ENCODE measurements at places on chromosomes 3 and 15.

- no peak for DNase-seq
These were observed 119.4 kb downstream of the IGF1R start for GRCh38 chr15:98767692-98768091.

- no peak for DNase-seq
These were observed 19.9 kb downstream of the KLF13 start for GRCh38 chr15:31346367-31347066.

- DNase-seq: no peak
These were observed 121.0 kb upstream of the CDIN1 start for GRCh38 chr15:36458411-36458810.

DNA sequence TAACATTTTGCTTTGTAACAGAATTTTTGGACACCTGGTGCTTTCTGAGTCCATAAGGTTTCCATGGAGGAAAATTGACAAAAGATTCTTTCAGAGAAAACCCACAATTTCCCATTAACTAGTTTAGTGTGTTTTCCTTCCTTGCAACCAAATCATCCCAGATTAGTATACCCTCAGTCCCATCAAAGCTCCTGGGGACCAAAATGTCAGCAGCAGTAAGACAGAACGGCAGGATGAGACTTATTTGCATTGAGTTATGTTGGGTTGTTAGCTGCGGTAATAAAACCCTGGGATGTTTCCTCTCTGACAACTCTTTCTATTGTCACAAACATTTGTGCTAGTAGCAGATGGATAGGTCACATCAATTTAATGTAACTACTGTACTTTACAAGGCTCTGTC is 32.4 kb upstream of the VPS33B start:
- no peak for DNase-seq

DNA sequence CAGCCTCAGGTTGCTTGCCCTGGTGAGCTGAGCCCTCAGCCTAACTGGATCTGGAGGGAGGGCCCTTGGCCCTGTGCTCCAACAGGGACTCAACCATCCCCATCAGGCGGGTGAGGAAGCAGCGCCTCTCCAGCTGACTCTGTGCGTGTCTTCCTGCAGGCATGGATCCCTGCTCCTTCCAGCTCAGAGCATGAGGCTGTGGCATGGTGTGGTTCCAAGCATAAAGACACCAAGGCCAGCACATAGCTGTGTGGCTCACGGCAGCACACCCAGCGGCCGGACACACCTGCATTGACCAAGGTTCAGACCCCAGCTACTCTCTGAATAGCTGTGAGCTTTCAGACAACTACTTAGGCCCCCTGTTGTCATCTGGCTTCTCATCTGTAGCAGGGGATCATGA is 131.0 kb upstream of the PLXNA1 start:
- DNase-seq: no peak

GRCh38 chr15:55319537-55320237 is 665 bp downstream of the PIGB start:
- peak; percentile 15 for DNase-seq

- no peak for DNase-seq
These were observed 57.5 kb downstream of the HMCES start for GRCh38 chr3:129336093-129336706.

DNA sequence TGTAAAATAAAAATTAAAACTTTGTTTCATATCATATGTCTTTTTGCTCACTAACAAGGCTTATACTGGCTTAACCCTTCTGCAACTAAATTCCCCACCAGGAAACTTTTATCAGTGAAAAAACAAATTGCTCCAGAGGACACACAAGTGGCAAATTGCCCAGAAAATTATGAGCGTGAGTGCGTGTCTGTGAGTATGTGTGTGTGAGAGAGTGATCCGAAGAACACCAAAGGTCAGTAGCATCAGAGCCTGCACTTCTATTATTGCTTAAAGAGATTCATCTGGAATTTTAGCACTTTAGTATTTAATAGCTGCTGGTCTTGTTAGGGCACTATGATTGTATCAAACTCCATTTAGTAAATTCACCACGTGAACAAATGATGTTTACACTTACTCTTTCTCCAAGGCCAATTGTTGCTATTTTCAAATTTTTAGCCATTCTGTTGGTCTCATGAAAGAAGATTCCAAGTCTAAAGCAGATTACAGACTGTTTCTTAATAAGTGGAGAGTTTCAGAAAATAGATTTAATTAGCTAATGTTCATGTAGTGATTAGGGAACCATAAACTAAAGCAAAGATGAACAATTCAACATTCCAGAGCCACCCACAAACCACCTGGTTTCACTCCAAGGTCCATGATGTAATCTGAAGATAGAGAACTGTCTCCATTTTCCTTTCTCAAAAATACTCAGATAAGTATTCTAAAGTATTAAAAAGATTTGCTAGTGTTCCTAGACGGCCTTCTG is 91.1 kb upstream of the IL12A start:
- DNase-seq: no peak

GRCh38 chr15:71549091-71549490 is 261.3 kb upstream of the NR2E3 start:
- no peak for DNase-seq

DNA sequence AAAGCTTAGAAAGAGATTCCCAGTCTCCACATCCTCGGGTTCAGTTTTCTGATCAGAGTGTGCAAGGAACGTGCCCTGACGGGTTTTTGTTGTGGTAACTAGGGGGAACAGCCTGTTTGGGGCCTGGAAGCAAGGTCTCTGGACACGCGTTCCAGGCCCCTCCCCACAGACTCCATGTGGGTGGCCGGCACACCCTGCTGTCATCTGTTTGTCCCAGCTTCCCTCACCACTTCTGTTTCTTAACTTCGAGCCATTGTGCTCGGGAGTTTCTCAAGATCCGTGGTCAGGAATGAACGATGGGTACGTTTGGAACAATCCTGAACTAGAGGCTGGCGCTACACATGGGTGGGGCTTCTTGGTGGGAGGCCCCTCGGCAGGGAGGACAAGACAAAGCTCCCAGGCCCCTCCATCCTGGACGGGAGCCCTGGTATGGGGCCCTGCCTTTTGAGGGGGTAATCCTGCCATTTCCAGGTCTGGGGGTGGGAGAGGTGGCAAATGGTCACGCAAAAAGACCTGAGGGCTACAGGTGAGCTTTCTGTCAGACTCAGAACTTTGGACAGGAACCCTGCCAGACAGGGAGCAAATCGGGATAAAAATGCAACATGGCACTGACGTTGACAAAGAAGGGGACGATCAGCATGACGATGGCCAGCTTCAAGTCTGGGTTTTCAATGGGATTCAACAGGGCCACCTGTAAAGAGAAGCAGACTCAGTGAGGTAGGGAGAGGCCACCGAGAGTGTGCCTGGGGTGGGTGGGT is 8.5 kb upstream of the MUSTN1 start:
- DNase-seq: no peak

DNA sequence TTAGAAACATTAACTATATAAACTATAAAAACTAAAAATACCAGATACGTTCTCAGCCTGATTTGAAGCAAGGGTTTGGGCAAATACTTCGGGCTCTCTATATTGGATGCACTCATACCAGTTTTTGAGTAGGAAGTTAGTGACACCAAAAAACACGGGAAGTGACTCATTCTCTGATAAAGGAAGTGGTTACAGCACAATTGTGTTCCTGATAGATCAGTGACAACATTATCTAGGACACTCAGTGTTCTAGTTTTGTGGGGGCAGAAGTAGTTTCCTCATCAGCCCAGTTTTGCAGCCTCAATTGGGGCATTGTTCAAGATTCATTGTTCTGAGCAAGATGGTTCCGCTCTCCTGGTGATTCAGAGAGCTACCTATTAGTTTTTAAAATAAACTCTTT is 469.6 kb upstream of the DPPA4 start:
- peak; percentile 1 for DNase-seq

GRCh38 chr15:38238311-38238710 is 14.3 kb upstream of the SPRED1 start:
- no peak for DNase-seq

DNA sequence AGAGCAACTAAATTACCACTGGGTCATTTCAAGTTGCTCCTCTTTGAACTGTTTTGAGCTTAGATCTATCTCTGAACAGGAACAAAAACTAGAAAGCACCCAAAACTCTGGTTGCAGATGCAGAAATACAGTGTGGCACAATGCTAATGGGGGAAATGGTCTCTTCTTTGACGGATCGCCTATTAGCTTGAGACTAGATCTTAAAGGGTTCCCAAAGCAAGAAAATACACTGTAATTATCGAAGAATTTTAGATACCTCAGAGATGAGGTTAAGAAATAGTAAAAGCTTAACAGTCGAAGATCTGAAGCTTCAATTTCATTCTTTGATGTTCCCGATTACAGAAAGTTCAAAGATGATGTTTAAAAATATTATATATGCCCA is 818 bp downstream of the PPP1R2 start:
- no peak for DNase-seq

GRCh38 chr3:181847276-181847675 is 135.6 kb downstream of the SOX2 start:
- no peak for DNase-seq

DNA sequence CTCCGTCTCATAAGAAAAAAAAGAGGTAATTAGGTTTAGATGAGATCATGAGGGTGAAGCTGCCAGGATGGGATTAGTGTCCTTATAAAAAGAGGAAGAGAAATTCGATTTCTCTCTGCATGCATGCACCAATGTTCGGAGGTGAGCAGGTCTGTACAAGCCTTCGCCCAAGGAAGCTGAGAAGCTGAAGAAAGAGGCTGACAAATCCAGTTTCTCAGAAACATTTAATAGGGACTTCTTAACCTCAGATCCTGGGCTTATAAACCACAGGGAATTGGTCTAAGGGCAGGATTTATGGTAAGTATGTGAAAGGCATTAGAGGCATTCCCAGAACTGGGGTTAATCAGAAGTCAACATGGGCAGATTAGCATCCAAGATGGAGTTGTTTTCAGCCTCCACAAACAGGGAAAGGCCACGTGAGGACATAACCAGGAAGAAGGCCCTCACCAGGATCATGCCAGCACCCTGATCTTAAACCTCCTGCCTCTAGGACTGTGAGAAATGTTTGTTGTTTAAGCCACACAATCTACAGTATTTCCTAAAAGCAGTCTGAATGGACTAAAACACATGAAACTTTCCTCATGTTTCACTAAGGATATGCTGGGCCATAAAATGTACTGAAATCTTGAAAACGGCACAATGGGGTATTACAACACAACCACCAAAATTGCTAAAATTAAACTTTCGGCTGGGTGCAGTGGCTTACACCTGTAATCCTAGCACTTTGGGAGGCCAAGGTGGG is 11.3 kb downstream of the SHISA5 start:
- DNase-seq: no peak

DNA sequence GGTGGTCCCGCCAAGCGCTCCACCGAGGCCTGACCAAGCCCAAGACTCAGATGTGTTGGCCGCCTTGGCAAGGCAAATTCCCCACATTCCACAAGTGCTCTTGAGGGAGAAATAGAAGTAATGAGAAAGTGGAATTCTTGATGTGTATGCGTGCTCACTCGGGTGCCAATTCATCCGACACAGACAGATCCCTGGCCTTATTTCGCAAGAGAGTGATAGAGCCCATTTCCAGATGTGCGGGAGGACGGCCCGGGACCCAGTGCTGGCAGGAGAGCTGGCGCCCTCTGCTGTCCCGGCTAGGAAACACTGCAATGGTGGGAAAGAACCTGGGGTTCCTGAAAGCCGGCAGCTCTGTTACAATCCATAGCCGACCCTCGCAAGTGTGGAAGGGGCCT is 76.0 kb downstream of the HMG20A start:
- DNase-seq: peak; percentile 58

- DNase-seq: no peak
These were observed 914 bp downstream of the ZIC4 start for GRCh38 chr3:147405231-147406027.

GRCh38 chr3:161630794-161631193 is 134.2 kb downstream of the OTOL1 start:
- no peak for DNase-seq

DNA sequence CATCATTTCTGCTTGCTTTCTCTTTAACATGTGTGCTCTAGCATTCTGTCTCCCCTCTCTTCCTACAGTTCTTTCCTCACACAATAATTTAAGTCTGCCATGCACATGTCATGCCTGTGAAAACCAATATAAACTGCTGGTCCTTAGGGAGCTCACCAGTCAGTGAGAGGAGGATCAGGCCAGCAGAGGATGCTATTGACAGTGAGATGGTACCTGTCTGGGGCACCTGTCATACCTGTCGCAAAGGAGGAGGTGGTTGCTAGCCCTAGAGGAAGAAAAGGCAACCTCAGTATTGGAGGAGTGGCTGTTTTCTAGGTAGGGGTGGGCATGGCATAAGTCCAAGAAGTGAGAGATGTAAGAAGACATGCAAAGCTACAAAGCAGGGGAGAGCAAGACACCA is 194.6 kb downstream of the GABRG3 start:
- no peak for DNase-seq

DNA sequence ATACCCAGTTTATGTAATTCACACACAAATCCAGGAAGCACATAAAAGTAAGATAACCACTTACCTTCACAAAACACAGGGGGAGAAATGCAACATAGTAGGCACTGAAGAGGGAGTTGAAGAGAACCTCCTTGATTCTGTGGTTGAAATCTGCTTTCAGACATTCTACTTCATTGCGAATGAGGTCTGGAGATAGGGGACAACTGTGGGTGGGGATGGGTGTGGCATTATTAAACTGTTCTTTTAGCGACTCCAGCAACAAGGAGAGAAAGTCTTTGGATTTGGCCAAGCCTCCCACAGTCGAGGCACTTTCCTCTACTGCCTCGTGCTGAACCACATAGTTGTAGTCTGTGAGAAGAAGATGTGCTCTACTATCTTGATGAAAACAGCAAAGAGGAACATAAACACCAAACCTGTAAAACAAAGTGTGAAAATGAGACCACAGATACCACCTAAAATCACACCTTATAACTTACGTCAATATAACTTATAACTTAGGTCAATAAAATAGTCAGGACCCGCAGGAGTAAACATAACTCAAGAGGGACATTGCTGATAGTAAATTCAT is 25.6 kb downstream of the TMEM39A start:
- DNase-seq: no peak

GRCh38 chr3:192831111-192831644 is 86.5 kb downstream of the MB21D2 start:
- no peak for DNase-seq

- DNase-seq: no peak
These were observed 108.4 kb downstream of the OXNAD1 start for GRCh38 chr3:16373341-16373946.

DNA sequence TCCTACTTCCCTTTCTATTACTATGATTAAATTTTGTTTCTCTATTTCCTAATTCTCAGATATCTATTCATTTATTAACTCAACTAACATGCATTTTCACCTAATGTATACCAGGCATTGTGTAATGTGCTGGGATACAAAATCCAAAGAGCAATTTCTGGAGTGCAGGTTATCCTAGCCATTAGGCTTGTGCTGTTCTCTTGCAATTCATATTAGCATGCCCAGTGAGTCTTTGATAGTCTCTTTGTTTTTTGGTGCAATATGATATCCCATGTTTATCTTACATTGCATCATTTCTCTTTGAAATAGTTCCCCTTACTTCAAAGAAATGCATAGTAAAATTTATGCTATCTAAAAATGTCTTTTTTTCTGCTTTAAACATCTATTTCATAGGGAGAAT is 13.9 kb upstream of the DPPA4 start:
- DNase-seq: no peak

Measured in GM18507 (cell line).